GM12865 (cell line): ENCODE measurements at places on chromosomes 16 and 17.
A peak's percentile ranks its signal among the peaks of the same experiment; 100 is the strongest.

DNA sequence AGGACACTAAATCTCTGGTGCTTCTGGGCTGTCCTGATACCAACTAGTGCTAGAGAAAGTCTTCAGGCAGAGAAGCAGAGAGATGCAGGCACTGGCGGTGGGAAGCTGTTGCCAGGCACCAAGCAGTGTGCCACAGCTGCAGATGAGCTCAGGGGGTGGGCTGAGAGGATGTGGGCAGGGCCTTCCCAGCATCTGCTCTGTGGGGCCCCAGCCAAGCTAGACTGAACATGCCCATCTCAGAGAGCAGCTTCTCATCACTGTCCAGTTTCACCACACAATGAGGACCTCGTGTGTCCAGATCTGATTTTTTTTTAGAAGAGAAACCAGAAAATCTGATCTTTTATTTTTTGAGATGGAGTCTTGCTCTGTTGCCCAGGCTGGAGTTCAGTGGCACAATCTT is 17.1 kb downstream of the PSKH1 start:
- peak; percentile 52 for DNase-seq

DNA sequence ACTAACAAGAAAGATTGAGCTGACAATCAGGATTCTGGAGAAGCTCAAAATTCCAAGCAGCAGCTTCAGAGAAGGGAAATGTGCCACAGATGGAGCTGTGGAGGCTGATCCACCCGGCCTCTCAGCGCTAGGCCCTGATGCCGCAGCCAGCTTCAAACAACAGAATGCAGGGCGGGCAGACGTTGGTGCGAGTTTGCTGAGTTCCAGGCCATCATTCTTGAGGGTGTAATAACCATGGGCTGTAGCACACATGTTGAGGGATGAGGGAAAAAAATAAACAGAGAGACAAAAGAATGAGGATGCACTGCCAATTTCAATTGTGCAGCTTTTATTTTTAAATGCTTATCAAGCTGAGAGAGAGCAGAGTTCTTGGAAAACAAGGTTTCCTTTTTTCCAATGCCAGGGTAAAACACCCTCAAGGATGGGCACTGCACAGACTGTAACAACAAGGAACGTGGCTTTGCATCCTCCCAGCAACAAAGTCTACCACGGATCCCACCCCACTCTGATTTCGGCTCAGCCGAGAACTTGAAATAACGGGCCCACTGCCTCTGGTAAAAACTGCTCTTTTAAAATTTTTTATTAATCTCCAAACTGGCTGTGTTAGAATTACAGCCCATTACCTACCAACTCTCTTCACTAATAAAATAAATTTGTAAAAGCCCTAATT is 90.2 kb downstream of the SMG6 start:
- no peak for DNase-seq

- DNase-seq = no peak
Measured at GRCh38 chr16:28107232-28107631, 43.7 kb upstream of the GSG1L start.

- no peak for DNase-seq
Measured at GRCh38 chr17:7705269-7706255, 560 bp downstream of the EFNB3 start.
